Activated T-cell treated with anti-CD3 and anti-CD28 coated beads for 1 hour (primary cell): ENCODE measurements at places on chromosomes 11 and 22.

GRCh38 chr22:30252411-30253204 is 6.0 kb upstream of the LIF start:
- DNase-seq, result no peak

DNA sequence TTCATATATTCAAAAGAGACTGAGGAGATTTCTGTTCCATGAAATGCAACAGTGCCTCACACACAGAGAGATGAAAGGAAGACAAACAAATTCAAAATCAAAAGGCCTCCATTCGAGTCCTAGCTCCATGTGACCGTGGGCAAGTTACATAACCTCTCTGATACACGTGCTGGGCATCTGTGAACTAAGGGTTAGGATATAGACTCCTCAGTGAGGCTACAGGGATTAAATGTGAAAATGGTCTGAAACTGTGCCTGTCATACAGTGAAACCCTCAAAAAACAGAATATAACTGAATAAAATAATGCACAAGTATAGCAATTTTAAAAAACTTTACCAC is 111.8 kb upstream of the MTMR2 start:
- DNase-seq, result no peak

- no peak for DNase-seq
Measured at GRCh38 chr11:103471546-103471945, 362.3 kb downstream of the DYNC2H1 start.

GRCh38 chr11:73293356-73293936 is 14.6 kb upstream of the ARHGEF17 start:
- no peak for DNase-seq

DNA sequence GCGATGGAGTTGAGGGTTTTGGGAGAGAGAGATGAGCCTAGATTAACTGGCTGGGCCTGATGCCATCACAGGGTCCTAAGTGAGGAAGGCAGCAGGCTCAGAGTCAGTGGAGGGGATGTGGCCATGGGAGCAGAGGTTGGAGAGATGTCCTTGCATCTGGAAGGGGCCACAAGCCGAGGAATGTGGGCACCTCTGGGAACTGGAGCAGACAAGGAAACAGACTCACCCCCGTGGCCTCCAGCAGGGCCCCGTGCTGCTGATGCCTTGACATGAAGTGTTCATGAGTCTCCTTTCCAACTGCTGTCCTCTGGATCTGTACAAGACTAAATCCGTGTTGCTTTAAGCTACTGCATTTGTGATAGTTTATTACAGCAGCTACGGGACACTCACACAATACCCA is 49.2 kb downstream of the SHISAL1 start:
- DNase-seq, result no peak

GRCh38 chr22:23079240-23079768 is 9.0 kb downstream of the GNAZ start:
- DNase-seq, result no peak

DNA sequence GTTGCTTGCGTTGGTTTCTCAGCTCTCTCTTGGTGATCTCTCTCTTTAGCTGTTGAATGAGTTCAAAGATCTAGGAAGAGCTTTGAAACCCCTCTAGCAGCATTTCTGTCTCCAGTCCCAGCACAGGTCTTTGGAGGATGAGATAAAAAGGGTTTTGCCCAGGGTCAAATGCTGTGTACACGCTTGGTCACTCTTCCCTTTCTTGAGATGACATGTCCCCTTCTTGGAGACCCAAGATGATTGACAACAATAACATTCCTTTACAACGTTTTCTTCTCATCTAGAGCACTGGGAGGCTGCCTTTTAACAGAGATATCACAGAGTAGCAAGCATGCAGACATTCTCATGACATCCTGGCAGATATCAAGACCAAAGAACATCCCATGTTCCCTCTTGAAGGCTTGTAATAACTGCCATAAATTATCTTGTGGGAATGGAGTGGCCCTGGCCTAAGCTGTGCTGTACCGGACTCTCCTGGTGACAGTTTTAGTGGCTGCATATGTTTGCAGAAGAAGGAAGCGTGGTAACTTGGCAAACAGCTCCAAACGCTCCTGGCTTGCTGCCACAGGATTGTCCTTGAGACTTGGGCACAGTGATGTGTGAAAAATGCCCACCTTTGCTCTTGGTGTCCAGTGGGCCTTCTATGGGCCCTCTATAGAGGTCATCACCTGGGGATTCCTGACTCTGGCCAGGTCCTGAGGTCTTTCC is 107.8 kb downstream of the PTPRJ start:
- no peak for DNase-seq

GRCh38 chr11:128906185-128907050 is 15.3 kb downstream of the KCNJ5 start:
- DNase-seq, result no peak

DNA sequence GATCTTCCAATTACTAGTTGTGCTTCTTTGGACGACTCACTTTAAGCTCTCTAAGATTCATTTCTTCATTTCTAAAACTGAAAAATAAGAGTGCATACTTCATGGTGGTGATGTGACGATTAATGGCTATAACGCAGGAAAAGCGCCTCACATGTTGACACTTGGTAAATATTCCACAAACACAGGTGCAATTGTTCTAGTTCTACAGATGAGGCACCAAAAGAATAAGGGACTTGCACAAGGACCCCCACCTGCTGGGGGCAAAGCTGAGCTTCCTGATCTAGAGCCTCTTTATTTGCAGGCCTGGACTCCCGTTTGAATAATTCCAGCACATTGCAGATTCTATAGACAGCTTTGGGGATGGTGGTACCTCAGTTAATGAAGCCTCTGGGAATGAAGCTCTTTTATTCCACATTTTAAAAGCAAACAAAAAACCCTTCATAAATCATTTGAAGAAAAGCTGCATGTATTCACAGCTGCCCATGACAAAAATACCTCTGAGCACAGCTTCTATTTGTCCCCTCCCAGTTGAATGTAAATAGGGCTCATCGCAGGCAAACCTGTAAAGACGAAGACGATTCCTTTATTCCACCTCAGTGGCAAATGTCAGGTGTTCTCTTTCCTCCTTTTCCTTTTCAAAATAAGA is 14.9 kb upstream of the CADM1 start:
- DNase-seq, result no peak

GRCh38 chr22:49726022-49726681 is 101.5 kb downstream of the BRD1 start:
- DNase-seq, result no peak

- no peak for DNase-seq
Measured at GRCh38 chr11:16777613-16777975, 39.1 kb downstream of the C11orf58 start.

GRCh38 chr22:24523873-24524272 is 28.7 kb downstream of the UPB1 start:
- no peak for DNase-seq

DNA sequence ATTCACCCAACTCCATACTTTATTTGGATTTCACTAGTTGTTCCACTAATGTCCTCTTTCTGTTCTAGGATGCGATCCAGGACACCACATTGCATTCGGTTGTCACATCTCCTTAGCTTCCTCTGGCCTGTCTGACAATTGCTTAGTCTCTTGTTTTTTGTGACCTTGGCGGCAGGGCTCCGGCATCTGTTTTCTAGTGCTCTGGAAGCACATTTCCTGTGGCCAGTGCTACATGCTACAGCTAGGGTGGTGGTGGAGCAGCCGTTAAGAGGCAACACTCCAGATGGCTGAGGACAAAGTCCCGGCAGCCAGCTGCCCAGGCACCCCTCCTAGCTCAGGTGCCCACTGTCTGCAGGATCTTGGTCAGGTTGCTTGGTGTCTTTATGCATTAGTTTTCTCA is 6.8 kb downstream of the STX3 start:
- DNase-seq, result no peak
